Activated CD4-positive, alpha-beta T cell treated with anti-CD3 and anti-CD28 coated beads, Interleukin-2, Interleukin-4, amounts not matched to agents 100 ng/mL and 50 ng/mL, durations not matched to agents 16 hours and 8 hours (primary cell): ENCODE measurements at places on chromosomes 11 and 22.

- no peak for DNase-seq
Observed at GRCh38 chr11:57288771-57289579, 35.8 kb downstream of the TNKS1BP1 start.

DNA sequence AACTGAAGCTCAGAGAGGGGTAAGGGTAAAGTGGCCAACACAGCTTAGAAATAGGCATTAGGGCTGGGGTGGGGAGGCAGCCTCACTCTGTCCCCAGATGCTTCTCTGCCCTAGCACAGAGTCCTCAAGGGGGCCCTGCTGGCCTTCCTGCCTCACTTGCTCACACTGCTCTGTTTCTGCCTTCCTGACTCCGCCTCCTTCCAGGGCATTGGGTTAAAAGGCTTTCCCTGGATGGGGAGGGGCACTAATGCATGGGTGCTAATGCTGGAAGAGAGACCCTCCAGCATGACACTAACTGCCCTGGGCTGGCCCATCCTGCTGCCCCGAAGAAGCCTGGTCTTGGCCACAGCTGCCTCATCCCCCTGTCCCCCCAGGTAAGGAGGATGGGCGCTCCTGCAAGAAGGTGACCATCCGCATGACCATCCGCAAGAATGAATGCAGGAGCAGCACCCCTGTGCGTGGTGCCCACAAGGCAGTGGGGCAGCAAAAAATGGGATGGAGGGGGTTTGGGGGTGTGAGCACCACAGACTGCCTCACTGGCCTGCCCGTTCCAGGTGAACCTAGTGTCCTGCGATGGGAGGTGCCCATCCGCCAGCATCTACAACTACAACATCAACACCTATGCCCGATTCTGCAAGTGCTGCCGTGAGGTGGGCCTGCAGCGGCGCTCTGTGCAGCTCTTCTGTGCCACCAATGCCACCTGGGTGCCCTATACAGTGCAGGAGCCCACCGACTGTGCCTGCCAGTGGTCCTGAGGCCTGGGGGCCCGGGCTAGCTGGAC is 74.0 kb upstream of the MYOD1 start:
- no peak for DNase-seq

- DNase-seq: no peak
Observed at GRCh38 chr11:86575927-86576326, 96.5 kb downstream of the ME3 start.

DNA sequence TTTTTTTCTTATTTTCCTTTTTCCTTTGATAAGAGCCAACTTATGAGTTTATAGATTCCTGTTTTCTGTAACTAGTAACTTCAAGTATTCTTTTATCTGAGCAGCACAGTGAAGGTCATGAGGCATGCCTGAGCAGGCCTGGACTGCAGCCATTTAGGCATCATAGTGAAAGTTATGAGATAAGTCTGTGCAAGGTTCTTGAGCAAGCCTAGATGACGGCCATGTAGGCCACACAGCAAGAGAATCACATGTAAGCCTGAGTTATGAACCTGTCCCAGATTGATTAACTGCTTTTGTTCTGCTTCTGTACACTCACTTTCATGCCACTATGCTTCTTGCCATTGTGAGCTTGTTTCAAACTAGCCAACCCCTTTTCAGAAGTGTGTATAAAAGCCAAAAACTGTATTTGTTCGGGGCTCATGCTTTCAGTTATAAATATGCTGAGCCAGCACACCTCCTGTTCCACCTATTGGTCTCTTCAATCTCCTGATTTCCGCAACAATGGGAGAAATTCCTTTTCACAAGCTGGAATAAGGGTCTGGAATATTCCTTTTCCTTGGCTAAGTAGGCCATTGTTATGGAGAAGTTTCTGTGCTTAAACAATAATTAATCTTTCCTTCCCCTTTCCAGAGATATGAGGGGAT is 745.7 kb downstream of the FAM181B start:
- no peak for DNase-seq

DNA sequence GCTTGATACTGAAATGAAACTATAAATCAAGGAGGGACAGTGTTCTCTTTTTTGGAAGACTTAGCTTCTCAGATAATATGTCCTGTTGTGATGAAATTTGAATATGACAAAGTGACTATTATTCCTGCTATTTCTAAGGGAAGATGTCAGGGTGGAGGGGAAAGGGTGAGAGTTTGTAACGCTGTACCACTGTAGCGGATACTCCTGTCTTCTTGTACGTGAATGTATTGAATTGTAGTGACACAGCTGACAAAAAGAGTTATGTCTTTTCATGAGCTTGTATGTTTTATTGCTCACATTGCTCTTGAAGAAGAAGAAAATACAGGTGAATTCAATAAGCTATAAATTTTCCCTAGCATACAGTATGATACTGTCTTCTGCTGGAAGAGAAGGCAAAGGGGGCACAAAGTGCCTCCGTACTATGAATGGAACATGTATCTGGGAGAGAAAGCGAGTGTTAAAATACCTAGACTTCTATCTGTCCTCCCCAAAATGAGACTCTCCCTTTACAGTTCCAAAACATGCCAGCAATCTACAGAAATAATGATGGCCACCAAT is 538.5 kb upstream of the LRRC4C start:
- DNase-seq: no peak

DNA sequence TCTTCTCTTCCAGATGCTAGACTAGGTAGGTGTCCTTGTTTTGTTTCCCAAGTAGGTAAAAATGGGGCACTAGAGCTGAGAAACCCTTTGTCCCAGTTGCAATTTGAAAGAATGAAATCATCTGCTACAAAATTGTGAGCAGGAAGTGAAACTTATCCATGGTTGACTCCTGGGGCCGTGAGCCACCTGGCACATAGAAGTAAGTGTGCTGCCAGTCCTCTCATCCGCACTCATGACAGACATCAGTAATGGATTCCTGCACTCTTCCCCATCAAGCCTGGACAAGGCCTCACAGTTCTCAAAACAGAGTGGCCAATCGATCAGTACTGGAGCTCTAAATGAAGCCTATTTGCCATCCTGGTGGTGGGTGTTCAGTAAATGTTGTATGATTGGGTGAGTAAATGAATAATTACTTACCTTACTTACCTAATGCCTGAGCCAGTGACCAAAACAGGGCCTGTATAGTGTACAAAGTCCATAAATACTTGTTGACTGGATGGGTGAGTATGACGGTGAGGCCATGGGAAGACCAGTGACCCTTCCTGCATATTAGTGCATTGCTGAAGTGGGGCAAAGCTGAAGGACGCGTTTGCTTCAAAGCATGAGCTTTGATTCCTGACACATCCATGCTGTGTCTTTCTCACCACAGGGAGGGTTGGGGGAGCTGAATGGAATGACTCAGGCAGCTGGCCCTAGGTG is 68.9 kb upstream of the HEPHL1 start:
- no peak for DNase-seq

GRCh38 chr11:42816471-42816870 is 495.3 kb upstream of the API5 start:
- DNase-seq: no peak

- DNase-seq: no peak
Observed at GRCh38 chr11:34416766-34417165, 22.0 kb upstream of the CAT start.

DNA sequence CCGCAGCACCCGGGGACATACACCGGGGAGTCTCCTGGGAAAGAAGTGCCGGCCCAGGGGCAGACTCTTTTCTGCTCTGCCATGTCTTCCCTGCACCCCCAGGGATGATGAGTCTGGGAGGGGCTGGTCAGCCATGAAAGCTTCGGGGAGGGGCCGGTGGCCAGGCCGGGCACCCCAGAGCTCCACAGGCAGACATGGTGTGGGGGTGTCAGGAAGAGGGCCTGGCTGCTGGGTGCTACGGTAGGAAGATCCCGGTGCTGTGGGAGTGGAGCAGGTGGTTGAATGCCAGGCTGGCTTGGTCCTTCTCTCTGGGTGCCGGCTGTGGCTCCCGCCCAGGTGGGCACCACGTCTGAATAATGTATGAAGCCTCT is 17.4 kb downstream of the LSP1 start:
- no peak for DNase-seq

- DNase-seq: no peak
Observed at GRCh38 chr11:64078284-64078683, 42.6 kb downstream of the FLRT1 start.

DNA sequence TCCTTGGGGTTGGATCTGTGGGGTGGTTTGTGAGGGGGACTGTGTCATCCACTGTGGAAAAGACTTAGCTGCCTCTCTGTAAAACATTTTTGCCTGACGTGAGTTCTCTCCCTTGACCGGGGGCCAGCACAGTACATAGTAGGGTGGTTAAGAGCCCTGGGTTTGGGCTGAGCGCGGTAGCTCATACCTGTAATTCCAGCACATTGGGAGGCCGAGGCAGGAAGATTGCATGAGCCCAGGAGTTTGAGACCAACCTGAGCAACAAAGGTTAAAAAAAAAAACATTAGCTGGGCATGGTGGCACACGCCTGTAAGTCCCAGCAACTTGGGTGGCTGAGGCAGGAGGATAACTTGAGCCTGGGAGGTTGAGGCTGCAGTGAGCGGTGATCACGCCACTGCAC is 74.7 kb upstream of the WNT7B start:
- DNase-seq: no peak

GRCh38 chr11:104238916-104239315 is 75.0 kb upstream of the PDGFD start:
- no peak for DNase-seq

- DNase-seq: no peak
Observed at GRCh38 chr22:41395531-41396240, 13.9 kb downstream of the TEF start.
